ENCODE measurements at places on chromosomes 6 and 20.
A peak's percentile ranks its signal among the peaks of the same experiment; 100 is the strongest.

DNA sequence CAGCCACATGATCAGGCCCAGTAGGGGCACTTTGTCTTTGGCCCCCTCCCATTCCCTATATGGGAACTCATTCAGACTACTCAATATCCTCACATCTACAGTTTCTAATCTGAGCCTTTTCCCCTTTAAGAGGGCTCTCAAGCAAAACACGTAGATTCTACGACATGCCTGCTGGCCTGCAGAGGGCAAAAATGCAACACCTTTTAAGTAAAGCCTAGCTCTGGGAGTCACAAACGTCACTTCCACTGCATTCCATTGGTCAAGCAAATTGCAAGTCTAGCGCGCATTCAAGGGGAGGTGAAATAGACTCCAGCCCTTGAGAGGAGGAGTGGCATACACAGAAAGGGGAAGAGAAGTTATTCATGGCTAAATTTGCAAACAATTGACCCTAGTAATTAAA is 70.6 kb downstream of the CDC40 start:
- DNase-seq, result peak; percentile 65
- H3K27ac ChIP-seq, result no peak overlapping the region
- no peaks in the 10 kb centered on the region for H3K27me3 ChIP-seq
- H3K4me3 ChIP-seq, result no peak overlapping the region

DNA sequence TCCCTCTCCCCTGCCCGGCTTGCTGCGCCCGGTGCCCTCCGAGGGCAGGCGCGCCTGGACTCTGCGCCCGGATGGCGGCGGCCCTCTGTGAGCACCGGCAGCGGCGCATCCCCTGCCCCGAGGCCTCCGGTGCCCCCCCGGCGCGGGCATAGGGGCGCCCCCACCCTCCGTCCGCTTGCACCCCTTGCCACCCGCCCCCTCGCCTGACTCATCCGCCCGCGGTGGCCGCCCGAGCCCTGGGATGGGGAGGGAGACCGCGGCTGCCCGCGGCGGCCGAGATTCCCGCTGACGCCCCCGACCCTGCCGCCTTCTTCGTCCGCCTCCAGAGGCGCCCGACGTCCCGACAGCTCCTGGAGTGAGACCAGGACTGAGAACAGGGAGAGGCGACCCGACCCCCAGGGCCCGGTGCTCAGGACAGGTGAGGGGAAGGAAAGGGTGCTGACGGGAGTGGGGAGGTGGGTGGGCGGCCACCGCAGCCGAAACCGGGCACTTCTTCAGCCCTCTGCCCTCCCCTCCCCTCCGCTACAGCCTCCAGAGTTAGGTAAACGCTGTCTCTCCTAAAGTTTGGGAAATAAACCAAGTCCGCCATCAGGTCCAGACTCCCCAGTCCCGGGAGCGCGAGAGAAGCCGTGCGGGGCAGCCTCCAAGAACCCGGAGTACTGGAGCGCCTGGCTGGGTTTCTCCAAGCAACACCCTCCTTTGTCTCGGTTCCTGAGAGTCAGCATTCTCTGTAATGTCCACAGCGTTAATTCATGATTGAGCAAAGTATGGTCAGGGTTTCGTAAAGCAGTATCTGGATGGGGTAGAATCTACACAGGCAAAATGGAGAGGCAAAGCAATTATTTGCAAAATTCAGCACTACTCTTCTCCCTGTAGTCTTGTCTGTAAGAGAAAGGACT is 539 bp downstream of the TMEM200A start:
- H3K4me1 ChIP-seq, result no peaks in the 10 kb centered on the region
- H3K27ac ChIP-seq, result no peak overlapping the region

DNA sequence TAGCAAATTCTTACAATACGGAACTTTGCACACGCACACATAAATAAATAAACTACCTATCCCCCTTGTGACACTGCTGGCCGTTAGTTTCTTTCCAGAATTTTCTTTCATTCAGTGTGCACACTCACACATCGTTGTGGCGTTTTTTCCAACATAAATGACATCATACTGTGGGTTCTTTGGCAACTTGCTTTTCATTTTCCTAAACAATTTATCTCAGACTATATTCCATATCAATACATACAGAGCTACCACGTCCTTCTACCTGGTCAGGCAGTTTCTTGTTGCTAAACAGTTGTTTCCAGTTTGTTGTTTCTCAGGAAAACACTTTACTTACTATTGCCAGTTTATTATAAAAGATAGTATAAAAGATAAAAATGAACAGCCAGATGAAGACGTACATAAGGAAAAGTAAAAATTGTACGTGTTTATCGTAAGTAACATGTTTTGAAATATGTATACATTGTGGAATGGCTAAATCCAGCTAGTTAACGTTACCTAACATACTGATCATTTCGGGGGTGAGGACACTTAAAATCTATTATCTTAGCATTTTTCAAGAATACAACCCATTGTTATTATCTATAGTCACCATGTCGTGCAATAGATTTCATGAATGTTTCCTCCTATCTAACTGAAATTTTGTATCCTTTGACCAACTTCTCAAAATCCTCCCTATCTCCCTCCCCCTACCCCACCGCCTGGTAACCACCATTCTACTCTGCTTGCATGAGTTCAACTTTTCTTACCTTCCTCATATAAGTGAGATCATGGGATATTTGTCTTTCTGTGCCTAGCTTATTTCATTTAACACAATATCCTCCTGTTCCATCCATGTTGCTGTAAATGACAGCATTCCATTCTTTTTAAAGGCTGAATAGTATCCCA is 1.2 kb upstream of the TP53RK start:
- peaks cover 18% of the 10 kb centered on the region for H3K36me3 ChIP-seq
- no peak for DNase-seq
- no peaks in the 10 kb centered on the region for H3K27me3 ChIP-seq
- H3K4me3 ChIP-seq, result peak overlapping the region; percentile 89
- no peak overlapping the region for H3K27ac ChIP-seq
- no peaks in the 10 kb centered on the region for H3K4me1 ChIP-seq

DNA sequence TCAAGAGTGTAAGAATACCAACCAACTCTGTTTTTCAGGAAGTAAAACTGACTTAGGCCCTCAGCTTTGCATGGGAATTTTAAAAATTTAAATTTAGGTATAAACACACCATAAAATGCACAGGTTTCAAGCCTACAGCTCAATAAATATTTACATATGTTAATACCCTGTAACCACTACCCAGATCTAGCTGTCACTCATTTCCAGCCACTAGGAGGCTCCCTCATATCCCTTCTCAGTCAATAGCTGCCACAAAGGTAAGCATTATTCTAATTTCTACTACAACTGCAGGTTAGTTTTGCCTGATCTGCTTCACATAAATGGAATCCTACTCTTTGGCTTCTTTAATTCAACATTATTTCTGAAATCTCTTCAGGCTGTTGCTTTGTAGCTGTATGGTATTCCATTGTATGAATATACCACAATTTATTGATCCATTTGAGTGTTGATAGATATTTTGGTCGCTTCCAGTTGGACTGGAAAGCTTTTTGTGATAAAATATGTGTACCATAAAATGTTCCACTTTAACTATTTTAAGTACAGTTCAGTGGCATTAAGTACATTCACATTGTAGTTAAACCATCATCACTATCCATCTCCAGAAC is 32.5 kb upstream of the MEI4 start:
- no peak overlapping the region for H3K27ac ChIP-seq
- H3K4me1 ChIP-seq, result no peaks in the 10 kb centered on the region
- DNase-seq, result peak; percentile 76
- no peak overlapping the region for H3K4me3 ChIP-seq
- H3K27me3 ChIP-seq, result no peaks in the 10 kb centered on the region

GRCh38 chr6:106844930-106845329 is 129.6 kb downstream of the CD24 start:
- no peak overlapping the region for H3K27ac ChIP-seq
- H3K36me3 ChIP-seq, result no peaks in the 10 kb centered on the region
- no peaks in the 10 kb centered on the region for H3K27me3 ChIP-seq
- no peak overlapping the region for H3K4me3 ChIP-seq
- DNase-seq, result no peak

DNA sequence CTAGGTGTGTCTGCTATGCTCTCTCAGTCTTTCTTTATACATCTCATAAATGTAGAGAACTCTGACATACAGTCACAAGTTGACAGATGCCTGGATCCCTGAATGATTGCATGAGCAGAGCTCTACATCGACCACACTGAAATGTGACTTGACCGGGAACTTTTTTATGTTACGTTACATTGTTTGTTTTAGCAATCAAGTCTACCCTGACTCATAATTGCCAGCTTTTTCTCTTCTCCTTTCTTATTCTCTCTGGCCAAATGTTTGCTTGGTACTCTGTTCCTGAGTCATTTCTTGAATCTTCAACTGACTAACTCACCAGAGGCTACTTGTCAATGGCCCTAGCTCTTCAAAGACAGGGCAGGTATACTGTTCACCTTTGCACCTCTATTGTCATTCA is 213.6 kb upstream of the DTNBP1 start:
- H3K27me3 ChIP-seq, result peaks cover 11% of the 10 kb centered on the region
- H3K36me3 ChIP-seq, result no peaks in the 10 kb centered on the region
- H3K27ac ChIP-seq, result no peak overlapping the region
- DNase-seq, result no peak

DNA sequence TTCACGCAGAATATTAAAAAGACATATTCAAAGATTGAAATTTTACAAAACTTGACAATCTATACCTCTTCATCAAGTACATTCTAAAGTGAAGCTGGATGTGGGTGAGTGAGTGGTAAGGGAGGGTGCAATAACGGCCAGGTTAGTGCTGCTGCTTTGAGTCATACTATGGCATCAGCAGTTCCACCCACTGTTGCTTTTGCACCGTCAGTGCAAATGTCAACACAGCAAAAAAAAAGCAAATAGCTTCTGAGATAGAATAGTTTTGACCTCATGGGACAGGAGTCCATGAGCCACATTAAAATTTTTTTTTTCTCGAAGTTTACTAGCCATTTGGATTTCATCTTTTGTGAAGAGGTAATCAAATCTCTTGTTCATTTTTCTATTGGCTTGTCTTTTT is 31.8 kb downstream of the PSMF1 start:
- peaks cover 51% of the 10 kb centered on the region for H3K36me3 ChIP-seq
- no peak for DNase-seq
- H3K4me1 ChIP-seq, result peaks cover 8% of the 10 kb centered on the region
- H3K4me3 ChIP-seq, result no peak overlapping the region
- H3K27ac ChIP-seq, result no peak overlapping the region
- no peaks in the 10 kb centered on the region for H3K27me3 ChIP-seq

DNA sequence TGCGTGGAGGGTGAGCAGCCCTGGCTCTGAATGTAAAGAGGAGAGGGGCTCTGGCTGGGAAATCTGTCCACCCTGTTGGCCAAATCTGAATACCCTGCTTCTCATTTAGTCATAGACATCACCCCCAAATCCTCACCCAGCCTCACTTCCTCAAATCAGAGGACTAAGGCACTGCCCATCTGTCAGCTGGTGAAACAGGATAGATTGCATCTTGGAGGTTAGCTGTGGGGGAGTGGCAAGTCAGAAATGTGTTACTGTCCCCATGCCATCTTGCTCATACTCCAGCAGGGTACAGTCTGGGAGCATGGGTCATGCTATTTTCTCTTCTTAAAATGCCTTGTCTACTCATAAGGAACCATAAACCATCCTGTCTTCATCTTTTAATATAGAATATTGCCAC is 9.5 kb upstream of the DTNBP1 start:
- DNase-seq, result no peak
- H3K36me3 ChIP-seq, result no peaks in the 10 kb centered on the region
- H3K4me3 ChIP-seq, result no peak overlapping the region
- no peak overlapping the region for H3K27ac ChIP-seq

Data from endodermal cell (in vitro differentiated cells).